Activated CD8-positive, alpha-beta memory T cell treated with anti-CD3 and anti-CD28 coated beads for 24 hours (primary cell): ENCODE measurements at places on chromosomes 12 and 14.

DNA sequence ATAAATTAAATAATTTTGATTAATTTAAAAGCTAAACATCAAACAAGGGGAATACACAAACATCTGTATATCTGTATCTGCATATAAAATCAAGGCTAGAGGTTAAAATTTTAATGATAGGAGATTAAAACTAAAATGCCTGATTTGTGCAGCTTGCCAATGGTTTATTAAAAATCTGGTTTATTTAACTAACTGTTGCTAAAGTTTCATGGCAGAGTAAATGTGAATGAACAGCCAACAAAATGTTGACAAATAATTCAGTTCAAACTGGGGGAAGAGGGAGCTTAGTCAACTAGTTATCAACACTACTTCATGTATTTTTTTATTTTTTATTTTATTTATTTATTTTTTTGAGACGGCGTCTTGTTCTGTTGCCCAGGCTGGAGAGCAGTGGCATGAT is 43.0 kb downstream of the BTG1 start:
- no peak for DNase-seq

GRCh38 chr12:92030618-92031017 is 115.0 kb downstream of the BTG1 start:
- no peak for DNase-seq

- no peak for DNase-seq
Measured at GRCh38 chr12:112828541-112828940, 37.0 kb downstream of the RPH3A start.

DNA sequence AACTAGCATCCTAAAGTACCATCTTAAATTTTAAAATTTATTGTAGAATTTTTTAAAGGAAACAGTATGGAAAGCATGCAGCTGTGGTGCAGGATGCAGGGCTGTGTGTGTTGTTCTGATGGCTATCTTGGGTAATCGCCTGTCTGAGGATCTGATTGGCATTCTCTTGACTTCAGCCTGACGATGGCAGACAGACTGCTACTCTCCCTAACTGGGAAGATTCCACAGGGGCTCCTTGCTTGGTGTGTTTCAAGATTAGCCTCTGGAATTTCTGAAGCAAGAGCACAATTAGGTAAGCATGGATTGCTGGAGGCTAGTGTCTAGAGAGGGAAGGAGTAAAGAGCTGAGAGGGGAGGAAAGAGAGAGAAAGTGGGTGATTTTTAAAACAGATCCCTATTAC is 696.8 kb upstream of the LRFN5 start:
- no peak for DNase-seq

DNA sequence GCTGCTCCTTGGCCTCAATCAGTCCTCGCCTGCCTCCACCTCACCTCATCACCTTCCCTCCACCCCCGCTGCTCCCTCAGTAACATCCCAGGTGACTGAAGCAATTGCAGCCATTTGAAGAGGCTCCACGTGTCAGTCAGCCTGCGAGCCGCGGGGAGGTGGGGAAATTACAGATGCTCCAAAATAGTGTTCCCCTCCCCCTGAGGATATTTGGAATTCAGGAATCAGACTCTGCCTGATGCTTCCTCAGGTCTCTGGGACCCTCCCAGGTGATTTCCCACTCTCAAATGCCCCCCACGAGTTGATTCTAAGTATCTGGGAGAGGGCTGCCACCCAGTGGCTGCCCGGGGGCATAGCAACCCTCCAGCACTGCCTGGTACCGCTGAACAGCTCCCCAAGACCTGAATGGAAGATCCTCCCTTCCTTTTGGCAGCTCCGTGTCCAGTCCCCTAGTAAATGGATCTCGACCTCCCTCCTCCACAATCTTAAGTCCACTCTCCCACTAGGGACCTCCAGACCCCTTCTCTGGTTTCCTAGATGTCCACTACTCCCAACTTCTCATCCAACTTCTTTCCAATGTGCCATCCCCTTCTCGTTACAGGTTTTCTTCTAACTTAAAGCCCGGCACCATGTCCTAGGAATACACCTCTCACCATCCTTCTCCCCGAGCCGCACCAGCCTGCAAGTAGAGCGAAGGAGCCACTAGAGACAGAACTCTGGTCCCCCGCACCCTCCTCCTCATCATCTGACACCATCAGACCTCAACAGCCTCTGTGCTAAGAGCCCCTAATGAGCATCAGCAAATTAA is 1.4 kb upstream of the ASIC1 start:
- DNase-seq = peak; percentile 88

GRCh38 chr14:92785667-92786426 is 8.3 kb upstream of the GOLGA5 start:
- DNase-seq = no peak

- no peak for DNase-seq
Measured at GRCh38 chr12:106084014-106084671, 54.6 kb downstream of the NUAK1 start.

- no peak for DNase-seq
Measured at GRCh38 chr12:15979096-15980092, 68.3 kb downstream of the DERA start.

DNA sequence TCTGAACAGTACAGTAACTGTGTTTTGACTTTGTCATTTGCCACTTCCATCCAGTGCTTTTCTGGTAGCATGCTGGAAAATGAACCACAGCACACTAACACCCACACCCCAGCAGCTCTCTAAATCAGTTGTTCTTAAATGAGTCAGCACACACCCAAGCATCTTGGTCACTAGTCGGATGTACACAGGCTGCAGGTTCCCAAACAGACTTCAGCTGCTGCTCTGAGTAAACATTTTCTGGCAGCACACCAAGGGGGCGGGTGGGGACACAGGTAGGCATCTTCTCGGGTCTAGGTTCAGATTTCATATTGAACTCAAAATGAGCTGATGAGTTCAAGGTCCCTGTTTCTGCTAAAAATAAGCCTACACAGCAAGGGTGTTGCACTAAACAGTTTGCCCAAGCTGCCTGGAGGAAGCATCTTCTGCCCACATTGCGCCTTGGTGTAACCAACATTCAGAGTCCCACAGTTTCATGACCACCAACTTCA is 39.8 kb downstream of the IFNG start:
- DNase-seq = peak; percentile 83

GRCh38 chr12:76636121-76636692 is 76.6 kb upstream of the OSBPL8 start:
- no peak for DNase-seq

DNA sequence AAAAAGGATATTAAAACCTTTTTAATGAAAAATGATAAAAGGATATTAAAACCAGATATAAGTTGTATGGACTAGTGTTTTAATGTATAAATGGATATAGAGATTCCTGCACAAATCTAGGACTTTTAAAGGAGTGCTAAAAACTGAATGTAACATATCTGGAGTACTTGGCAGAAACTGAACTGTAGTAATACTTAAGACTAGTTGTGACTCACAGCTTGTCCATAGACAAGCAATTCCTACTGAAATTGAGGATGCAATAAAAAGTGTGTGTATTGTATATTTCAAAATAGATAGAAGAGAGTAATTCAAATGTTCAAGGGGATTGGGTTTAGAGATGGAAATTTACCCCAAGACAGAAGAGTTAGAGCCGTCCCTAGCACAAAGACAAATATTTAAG is 59.6 kb downstream of the FBXO33 start:
- DNase-seq = no peak

DNA sequence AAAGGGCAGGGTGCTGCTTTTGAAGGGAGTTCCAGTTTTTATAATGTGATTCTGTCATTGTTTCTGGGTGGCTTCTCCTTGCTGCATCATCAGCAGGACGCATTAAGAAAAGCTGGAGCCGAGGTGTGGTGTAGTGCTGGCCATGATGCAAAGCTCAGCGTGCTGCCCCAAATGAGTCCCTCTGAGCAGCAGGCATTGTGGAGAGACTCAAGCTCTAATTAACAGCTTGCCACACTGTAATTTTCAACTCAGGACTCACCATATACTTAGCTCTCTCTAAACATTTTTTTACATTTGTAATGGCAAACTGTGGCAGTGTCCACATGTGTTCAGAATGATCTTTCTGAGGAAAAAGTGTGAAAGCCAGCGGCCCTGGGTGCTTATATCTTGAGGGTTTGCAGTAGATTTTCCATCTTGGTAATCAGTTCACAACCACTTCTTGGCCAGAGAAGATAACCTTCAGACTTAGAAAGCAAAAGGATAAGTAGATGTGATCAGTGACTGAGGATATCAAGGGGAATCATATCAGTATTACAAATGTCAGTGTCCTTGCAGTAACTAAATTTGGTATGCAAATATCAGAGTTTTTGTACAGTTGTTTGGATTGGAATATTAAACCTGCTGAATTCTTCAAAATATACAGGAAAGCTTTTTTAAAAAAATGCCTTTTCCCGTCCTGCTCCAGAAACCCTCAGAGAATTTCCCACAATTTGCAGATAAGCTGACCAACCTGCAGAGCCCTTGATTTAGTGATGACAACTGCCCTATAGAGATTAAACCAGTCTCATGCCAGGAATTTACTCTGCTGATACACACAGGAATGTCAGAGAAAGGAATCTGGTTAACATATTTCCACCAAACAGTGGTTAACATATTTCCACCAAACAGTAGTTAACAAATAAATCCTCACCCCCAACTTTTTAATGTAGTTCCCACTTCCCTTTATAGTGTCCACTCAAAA is 63.6 kb downstream of the DAAM1 start:
- no peak for DNase-seq

DNA sequence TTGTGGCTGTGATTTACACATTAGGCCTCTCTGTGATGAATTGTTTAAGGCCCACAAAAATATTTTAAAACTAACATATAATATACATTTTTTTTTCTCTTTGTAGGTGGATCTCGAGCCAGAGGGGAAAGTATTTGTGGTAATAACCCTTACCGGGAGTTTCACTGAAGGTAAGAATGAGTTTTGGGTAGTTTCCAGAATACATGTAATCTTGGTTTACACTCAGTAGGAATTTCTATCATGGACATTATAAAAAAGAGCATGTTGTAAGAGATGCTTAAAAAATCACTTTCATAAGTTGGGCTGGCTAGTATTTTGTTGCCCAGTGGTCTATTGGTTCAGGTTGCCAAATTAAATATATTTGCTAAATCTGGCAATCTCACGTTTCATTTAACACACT is 69.7 kb downstream of the PRKCH start:
- DNase-seq = no peak
